ENCODE measurements at places on chromosomes 2 and 18.

DNA sequence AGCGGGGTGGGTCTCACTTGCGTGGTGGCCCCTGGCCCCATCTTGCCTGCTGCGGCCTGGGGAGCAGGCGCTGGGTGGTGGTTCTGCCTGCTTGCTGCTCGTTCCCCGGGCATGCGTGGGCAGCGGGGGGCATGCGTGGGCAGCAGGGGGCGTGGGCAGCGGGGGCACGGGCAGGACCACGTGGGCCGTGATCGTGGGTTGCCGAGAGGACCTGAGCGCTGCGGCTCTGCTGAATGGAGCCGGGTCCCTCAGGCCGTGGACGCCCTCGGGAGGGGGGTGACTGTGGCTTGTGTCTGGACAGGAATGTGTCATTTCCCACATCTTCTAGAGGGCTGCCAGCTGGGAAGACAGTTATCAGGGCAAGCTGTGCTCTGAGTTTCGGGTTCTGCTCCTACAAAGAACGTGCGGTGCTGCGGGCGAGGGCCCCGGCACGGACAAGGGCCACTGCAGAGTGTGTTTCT, 8.3 kb upstream of the GAL3ST2 start:
- no peak for DNase-seq

DNA sequence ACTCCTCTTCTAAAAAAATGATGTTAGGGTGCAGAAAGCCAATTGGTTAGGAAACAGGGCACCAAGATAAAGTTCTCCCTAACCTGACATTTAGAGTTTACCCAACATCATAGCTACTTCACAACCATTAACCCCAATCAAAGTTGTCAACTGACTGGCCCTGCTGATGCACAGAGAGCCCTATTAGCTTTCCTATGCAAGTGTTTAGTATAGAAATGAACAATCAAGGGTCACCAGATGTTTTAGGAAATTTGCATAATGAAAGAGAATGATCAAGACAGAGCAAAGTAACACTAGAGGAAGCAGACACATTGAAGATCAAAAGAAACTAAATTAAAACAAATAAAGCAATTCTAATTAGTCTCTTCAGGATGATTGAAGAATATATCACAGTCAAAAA, 64.2 kb upstream of the DCC start:
- DNase-seq = no peak

DNA sequence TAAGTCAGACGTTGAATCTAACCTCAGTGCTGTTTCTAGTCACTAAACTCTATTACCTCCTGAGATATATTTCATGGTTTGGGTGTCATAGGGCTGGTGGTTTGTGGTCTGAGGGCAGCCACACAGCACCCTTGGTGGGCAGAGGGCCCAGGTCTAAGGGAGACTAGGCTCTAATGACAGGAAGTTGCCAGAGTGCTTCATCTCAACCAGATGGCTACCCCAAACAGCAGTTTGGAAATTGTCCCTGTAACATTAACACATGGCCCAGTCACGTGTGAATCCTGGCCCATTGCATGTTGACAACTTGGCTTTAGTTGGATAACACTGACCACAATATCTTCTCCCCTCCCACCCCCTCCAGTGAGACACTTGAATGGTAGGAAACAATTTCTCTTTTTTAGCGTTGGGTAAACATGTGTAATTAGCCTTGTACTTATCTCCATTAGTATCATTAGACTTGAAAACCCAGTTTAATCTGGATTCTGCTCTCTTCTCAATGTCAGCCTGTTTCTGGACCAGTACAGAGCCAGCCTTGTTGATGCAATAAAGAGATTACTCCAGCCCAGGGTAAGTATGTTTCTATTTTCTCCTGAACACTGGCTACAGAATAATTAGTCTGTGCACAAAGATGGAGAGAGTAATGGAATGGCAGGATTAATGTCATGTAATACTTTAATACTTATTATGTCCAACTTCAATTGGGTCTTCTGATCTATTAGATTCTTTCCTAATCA, 187.8 kb upstream of the SIX3 start:
- DNase-seq = no peak

- no peak for DNase-seq
These were observed 37.5 kb downstream of the TIMM21 start for GRCh38 chr18:74185860-74186259.

GRCh38 chr2:122481717-122482116, 726.3 kb downstream of the TSN start:
- DNase-seq = no peak

DNA sequence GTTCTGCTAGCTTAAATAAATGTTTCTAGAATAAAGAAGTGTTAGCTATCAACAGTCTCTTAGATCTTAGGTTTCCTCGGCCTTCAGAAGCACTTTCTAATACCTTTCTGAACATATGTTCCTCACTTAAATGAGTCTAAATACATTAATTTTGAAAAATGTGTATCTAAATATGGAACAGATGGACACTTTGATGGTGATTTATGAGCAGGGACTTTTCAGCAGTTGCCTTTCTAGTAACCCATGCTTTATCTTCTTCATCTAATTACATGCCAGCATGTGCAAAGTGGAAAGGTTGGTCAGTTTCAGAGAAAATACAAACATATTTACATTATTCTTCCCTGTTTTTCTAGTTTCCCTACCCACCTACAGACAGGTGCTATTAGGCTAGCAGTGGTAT, 797.0 kb upstream of the CHAC2 start:
- no peak for DNase-seq

DNA sequence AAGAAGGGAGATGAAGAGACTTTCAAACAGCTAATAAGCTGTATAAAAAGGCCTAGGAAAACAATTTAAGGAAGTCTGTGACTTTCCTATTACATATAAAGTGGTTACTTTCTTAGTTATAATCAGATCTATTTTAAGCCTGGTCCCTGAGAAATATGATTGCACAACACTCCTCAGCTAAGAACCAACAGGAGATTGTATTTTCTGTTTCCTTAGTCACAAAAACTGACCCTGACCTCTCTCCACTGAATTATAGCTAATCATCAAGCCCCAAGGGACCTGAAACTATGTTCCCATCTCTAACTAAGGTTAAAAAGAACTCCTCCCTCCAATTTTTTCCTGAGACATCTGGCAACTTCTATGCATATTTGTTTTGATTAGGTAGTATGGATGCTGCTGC, 106.9 kb downstream of the ROCK1 start:
- DNase-seq = no peak

DNA sequence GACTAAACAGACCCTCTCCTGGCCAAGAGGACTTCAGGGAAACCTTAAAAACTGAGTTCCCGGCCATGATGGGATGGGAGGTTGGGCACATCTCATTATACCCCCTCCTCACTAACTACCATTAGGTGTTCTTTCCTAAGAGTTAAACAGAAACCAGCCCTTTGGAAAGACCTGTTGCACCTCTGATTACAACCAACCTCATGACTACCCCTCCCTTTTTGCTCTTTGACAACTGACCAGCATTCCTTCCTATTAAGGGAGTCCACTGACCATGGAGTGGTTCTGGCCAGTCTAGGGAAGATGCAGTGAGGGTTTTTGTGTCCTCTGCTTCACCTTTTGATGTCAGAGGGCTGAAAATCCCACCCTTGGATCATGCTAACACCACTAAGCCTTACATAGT, 44.5 kb upstream of the FRZB start:
- DNase-seq = no peak

- DNase-seq = no peak
These were observed 486.3 kb downstream of the NR4A2 start for GRCh38 chr2:155846259-155846658.

- DNase-seq = no peak
These were observed 2.0 kb upstream of the BUB1 start for GRCh38 chr2:110679865-110680264.

DNA sequence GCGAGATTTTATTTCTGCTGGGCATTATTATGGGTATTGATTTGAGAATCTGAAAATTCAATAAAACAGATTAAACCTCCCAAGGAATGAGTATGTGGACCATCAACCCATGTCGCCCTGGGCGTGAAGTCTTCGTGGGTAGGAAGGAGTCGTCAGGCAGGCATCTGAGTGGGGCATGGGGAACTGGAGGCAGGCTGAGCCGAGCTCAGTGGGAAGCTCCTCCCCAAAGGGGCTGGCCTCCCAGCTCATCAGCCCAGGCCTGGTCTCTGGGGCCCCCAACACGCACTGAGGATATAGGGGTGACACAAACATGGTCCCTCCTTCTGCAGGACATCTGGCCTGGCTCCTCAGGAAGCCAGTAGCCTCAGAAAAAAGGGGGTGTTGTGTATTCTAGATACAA, 265.2 kb downstream of the TFCP2L1 start:
- no peak for DNase-seq

- DNase-seq = no peak
These were observed 1.6 kb downstream of the SETBP1 start for GRCh38 chr18:44682201-44682870.

GRCh38 chr18:2656981-2657512, 1.5 kb downstream of the SMCHD1 start:
- DNase-seq = no peak

DNA sequence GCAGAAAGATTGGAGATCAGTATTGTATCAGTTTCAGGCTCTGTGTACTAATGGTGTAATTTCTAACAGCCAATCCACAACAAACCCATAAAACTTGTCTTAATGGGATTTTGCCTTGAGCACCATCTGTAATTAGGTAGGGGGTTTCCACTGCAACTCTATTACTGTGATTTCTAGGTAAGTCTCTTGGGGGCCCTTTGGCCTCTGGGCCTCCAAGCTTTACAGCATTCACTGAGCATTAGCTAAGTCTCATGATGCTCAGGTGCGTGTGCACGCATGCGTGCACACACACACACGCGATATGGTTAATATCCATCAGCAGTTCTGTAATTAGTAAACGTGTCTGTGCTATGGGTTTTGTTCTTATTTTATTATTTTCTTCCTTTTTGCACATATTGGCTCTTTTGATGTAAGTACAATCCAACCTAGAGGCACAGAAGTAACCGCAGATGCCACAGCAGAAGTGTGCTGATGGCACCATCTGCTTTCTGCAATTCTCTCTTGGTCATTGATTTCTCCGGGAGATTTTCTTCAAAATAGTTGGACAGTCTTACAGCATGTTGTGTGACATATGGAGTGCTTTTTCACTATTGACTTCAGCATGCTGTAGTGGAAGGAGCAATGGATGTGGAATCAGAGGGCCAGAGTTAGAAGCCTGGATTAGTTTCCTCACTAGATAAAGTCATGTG, 592.0 kb downstream of the LRRTM4 start:
- no peak for DNase-seq

GRCh38 chr2:119267604-119268003, 44.0 kb downstream of the STEAP3 start:
- no peak for DNase-seq

DNA sequence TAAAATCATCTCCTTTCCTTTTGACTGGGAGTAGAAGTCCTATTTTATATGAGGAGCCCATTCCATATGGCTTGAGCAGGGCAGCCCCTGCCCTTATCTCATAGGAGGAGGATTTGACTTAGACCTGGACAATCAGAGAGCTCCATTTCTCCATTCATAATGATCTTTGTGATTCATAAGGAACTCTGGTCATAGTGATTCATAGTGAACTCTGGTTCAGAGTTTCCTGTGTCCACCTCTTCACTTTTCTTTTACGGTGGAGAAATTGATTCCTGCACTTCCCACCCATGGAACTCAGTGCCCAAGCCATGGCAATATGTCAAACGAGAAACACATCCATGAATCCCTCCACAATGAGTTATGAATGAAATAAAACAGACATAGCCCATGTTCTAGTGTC, 12.8 kb upstream of the MYO3B start:
- no peak for DNase-seq

DNA sequence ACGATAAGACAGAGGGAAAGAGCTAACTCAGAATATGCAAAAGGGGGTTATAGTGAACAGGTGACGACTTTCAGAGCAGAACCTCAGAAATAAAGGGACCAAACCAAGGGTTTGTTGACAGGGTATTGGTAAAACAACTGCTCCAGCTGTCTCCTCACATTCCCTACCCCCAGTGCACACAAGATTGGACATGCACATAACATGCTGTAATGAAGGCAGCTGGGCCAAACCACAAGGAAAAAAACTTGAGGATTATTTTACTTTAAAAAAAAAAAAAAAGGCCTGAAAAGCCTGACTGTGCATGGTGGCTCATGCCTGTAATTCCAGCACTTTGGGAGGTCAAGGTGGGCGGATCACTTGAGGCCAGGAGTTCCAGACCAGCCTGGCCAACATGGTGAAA, 3.5 kb downstream of the RBM43 start:
- DNase-seq = no peak

GRCh38 chr2:210586381-210586780, 30.0 kb downstream of the CPS1 start:
- DNase-seq = no peak

DNA sequence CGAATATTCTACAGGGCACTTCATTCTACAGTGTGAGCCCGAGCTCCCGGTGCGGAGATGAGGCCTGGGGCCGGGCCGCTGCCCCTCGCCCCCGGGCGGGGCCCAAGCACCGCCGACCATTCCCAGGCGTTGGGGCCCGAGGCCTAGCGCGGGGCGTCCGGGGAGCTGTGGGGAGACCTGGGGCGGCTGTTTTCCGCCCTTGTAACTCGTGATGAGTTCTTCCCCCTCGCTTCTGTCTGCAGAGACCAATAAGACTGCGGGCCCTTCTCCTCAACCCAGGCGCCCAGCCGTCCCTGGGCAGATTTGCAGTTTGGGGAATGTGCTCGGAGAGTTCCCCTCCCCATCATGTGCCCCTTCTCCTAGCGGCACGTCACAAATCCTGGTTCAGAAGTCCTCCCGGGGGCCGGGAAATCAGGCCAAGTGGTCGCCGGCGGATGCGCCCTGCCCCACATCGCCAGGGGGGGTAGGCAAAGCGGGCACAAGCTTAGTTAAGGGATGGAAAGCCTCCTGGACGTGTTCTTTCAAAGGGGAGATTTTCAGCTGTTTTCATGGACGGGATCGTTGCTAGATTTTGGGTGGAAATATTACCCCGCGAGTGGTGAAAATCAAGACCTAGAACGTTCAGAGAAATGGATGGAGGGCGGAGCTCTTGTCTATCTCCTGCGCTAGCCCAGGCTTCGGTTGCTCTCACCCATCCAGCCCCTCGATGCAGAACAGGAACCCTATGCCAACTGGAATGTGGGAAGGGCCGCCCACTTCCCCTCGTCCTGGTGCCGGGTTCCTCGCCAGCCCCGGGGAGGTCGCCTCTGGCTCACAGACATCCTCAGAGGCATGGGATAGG, 18.8 kb upstream of the HAAO start:
- DNase-seq = peak; percentile 57

- DNase-seq = no peak
These were observed 1.2 kb downstream of the MLPH start for GRCh38 chr2:237488295-237488694.

GRCh38 chr2:227326783-227327182, 1.7 kb downstream of the MFF start:
- no peak for DNase-seq

GRCh38 chr2:43220760-43221123, 5.7 kb downstream of the ZFP36L2 start:
- no peak for DNase-seq

- no peak for DNase-seq
These were observed 77.0 kb upstream of the SMIM21 start for GRCh38 chr18:75504469-75504868.

DNA sequence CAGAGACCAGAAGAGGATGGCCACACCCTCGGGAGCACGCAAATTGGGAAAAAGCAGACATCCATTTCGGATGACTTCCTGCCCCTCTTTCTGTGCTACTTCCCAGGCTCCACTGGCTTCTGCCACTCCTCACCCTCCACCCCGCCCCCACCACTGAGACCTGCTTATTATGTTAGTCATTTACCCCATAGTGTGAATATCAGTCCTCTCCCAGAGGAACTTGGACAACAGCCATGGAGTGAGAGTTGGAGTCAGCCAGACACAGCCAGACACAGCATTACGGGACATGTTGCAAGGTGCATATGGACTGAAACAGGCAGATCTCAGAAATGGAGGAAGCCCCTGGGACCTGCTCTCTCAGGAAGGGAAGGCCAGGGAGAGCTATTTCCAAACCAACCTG, 51.8 kb downstream of the CTIF start:
- no peak for DNase-seq

Data from stimulated activated CD4-positive, alpha-beta T cell treated with anti-CD3 and anti-CD28 coated beads, Interleukin-2, amount 100 ng/mL, for 24 hours (primary cell).